AG04449 (cell line): ENCODE measurements at places on chromosomes 7 and 10.
A peak's percentile ranks its signal among the peaks of the same experiment; 100 is the strongest.

DNA sequence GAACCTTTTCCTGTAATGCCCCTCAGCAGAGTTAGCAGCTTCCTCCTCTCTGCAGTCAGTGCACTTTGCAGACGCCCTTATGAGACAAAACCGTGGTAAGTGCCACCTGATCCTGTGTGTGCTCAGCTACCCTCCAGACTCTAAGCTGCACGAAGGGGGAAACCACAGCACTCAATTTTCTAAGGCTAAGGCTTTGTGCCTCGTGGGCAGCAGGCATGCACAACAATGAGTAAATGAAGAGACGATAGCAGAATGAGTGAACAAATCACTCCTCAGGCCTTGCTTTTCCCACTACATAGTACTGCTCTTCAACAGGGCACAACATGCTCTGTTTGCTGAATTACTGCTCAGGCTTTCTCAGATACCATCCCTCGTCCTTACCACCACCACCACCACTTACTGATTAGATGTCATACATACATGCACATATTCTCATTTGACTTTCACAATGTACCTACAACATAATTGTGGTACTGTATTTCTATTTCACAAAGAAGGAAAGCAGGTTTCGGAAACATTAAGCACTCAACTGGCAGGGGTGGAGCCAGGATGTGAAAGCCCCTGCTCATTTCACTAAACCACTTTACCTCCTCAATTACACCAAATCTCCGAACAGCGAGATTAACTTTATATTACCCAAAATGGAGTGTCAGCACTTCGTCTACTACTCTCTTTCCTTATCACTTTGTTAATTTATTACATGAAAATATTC lies 85.4 kb downstream of the ICA1 start:
- DNase-seq: no peak

DNA sequence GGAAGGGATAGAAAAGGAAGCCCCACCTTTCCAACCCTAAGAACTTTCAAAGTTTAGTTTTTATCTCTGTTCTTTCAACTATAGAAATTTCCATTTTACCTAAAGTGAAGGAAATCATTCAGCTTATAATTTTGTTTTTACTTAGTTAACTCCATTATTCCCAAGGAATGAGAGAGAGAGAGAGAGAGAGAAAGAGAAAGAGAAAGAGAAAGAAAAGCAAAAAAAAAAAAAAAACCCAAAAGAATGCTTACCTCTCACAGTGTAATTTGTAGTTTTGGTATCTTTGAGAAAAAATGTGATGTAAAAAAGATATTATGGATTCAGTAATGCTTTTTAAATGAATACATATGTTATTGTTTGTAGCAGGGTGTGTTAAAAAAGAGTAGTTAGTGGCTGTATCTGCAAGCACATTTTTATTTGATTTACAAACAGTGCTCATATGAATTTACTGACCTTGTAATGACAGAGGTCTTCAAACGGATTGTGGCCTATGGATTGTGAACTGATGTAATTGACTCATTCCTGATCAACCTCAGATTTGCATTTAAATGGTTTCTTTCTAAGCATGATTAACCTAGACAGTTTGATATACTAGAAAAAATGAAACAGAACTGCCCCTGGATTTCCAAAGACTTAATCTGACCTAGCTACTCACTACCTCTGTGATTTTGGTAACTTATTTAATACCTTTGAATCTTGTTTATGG lies 64.9 kb downstream of the LCOR start:
- DNase-seq: no peak

DNA sequence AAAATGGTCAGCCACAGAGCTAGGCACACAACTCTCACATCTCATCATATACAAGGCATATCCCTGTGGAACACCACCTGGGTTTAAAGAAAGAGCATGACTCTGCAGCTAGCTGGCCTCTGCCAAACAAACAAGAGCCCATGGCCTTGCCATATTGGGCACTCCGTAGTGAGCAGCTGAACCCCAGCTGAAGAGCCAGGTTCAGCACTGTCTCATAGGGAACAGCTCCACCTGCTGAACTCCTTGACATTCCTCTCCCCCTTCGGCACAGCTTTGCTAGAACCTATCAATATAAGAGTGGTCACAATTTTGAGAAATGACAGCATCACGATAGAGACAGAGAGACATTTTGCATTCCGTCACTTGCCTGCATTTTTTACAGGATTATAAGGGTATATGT lies 20.0 kb downstream of the SORCS1 start:
- no peak for DNase-seq

- peak; percentile 97 for DNase-seq
Observed at GRCh38 chr10:58457761-58458616, 54.7 kb upstream of the BICC1 start.

DNA sequence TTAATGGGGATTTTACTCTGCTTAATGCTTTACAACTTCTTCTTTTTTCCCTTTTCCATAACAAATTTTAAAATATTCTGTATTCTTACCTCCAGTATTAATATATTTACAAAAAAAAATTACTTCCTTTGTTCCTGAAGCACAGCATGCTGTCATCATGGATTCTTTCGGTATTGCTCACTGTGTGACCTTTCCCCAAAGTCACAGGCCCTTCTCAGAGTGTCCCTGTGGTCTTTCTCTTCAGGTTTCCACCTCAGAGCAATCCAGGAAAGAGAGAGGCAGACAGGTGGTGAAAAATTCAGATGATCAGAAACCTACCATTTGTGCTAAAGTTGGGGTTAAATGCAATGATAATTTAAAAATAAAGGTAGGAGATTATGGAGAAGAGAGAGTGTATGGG lies 13.0 kb downstream of the AOAH start:
- no peak for DNase-seq

DNA sequence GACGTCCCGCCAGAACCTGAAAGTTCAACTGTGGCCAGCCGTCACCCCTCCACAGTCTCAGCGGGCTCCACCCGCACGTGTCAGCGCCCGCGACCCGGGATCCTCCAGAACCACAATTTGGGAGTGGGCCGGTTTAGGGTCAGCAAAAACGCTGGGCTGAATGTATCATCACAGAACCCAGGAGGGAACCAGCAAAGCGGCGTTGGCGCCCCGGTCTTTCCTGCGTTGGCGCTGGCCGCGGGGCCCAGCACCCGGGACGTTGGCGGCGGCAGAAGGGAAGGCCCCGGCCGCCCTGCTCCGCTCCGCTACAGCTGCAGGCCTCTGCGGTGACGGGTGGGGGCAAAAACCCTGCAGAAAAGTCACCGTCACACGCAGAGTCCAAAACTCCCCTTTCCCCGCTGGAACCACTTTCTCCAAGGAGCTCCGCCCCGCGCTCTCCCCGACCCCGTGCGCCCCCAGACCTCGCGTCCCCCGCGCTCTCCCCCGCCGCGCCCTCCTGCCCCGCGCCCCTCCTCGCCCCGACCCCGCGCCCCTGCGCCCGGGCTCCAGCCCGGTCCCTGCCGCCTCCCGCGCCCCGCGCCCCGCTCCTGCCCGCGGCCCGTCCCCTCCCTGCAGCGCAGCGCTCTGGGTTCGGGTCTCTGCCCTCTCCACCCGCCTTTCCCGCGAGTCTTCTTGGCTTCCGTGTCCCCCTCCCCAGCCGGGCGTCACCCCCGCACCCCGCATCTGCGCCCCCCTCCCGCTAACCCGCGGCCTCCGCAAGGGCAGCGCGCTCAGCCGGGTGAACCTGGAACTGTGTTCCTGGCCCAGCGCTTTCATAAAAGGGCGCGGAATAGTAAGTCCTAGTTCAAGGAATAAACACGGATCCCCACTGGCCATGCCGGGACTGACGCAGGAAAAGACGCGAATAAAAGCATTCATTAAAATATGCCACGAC lies 24.0 kb upstream of the RNF32 start:
- DNase-seq: no peak

- DNase-seq: no peak
Observed at GRCh38 chr7:12685550-12685949, 1.9 kb upstream of the ARL4A start.

DNA sequence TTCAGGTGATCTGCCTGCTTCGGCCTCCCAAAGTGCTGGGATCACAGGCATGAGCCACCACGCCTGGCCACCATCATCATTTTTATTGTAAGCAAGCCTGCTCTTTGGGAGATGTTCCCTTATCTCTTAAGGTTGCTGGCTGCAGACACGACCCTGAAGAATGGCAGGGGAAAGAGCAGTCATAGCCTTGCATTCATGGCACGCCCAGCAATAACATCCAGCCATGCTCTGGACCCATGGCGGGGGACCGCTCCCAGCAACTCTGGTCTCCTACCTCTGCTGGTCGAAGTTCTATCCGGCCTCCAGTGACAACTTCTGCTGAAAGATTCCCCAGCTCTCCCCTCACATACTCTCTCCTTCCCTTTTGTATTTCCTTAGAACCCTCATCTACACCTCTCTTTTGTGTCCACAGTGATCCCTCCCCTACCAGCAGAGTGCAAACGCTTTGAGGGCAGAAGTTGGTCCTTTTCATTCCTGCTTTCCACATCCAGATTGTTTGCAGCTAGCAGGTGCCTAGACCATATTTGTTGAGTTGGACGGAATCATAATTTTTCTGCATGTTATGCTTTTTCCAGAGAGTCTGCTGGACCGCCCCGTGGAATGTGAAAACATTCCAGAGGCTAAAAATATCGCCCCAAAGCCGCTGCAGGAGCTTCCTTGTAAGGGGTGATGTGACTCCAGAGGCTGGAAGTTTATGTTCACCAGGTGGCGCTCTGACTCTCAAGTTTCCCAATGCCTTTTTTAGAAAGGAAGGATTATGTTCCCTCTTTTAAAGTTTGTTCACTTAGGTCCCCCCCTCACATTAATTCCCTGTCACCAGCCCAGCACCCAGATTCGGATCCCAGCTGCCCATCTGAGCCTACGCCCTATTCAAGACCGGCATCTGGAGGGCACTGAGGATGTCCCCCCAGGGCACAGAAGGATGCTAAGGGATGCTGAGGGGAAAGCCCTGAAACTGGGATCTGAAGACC lies 4.3 kb upstream of the MARVELD1 start:
- DNase-seq: peak; percentile 73

DNA sequence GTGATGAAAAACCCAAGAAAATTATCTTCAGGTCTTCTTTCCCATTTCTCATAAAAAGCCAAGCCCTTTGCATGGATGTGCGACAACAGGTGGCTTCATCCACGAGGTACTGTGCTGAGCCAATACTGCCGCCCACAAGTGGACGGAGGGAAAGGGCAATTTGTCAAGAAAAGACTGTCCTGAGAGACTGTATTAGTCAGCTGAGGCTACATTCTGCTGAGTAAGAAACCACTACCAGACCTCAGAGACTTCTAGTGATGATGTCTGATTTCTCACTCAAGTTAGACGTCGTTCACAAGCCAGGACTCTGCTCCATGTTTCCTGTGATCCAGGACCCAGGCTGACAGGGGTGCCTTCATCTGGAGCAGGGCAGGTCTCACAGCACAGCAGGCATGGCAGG lies 171.5 kb upstream of the CDCA7L start:
- DNase-seq: no peak

GRCh38 chr7:52775876-52776275 lies 259.6 kb upstream of the POM121L12 start:
- DNase-seq: no peak

DNA sequence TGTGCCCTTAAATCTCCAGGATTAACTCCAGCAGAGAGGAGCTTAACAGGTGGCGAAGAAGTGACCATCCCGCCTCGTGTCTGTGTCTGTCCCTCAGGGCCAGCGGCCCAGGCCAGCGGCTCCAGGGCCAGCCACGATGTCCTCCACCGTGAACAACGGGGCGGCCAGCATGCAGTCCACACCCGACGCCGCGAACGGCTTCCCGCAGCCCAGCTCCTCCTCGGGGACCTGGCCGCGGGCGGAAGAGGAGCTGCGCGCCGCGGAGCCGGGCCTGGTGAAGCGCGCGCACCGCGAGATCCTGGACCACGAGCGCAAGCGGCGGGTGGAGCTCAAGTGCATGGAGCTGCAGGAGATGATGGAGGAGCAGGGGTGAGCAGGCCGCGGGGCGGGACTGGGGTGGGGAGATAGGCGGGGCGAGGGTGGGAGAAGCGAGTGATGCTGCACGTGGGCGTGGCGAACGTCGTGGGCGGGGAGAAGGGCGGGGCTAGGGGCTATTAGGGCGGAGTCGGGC lies 33.3 kb downstream of the SRRM3 start:
- no peak for DNase-seq

- DNase-seq: no peak
Observed at GRCh38 chr7:56053993-56054392, 2.4 kb downstream of the CCT6A start.

DNA sequence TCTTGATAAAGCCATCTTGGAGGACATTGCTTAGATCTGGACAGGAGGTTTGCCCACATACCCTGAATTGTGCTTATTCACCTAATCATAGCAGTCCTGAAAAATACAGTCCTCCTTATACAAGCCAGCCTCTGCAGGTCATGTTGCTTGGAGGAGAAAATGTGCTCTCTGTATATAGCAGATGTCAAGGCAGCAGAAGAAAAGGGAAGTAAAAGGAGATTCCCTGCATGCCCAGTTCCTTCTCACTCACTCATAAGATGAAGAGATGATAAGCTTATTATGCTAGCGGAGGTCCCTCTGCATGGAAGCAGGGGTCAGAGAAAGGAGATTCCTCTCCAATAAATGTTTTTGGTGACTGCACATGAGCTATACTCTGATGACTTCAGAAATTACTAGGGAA lies 458.8 kb upstream of the ZMIZ1 start:
- DNase-seq: no peak

DNA sequence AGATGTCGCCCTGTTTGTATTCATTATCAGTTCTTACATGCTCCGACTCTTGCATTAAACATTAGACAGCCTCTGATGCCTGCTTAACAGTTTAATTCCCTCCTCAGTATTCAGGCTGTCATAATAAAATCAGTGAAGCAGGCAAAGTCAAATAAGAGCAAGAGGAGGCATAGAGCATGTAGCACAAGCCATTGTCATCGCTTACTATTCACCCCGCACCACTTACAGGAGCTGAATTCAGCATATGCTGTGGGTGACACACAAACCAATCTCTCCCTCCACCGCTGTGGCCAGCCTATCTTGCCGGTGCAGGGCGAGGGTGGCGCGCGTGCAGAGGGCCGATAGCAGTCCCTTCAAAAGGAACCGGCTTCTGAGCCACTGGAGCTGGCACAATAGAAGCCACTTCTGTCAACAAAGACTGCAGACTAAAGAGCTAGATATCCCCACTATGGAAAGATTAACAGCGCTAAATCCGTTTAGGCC lies 433.2 kb upstream of the MGMT start:
- no peak for DNase-seq

DNA sequence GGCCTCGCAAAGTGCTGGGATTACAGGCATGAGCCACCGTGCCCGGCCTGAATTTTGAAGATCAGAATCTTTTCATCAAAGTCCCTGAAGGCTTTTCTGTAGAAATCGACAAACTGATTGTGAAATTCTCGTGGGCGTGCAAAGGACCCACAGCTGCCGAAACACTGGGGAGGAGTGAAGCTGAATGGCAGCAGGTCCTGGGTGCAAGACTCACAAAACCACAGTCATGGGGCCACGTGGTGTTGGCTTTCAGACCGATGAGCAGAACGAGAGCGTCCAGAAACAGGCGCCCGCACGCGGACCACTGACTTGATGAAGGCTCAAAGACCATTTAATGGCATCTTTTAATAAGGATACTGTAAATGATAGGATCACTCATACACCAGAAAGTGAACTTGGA lies 24.7 kb upstream of the PRKAR1B start:
- DNase-seq: no peak
